Omental fat pad (tissue), 4 donors: ENCODE measurements at places on chromosomes 5 and 9. TPM values are rescaled to one million over a fixed set of nuclear protein-coding genes. Genes with fewer than 3 reads are reported as not detected.

Gene CCDC107
- 108 TPM for total RNA-seq

Gene CKMT2
- 17.0 TPM for total RNA-seq

Gene INSL6
- not detected for total RNA-seq

Gene MTAP
- total RNA-seq = 24.7 TPM

Gene GKAP1
- 13.6 TPM for total RNA-seq

Gene MAMDC4
- 1.4 TPM for total RNA-seq
